ENCODE measurements at places on chromosomes 12 and 14. TPM values are rescaled to one million over a fixed set of nuclear protein-coding genes. Genes with fewer than 3 reads are reported as not detected.
A peak's percentile ranks its signal among the peaks of the same experiment; 100 is the strongest.

DNA sequence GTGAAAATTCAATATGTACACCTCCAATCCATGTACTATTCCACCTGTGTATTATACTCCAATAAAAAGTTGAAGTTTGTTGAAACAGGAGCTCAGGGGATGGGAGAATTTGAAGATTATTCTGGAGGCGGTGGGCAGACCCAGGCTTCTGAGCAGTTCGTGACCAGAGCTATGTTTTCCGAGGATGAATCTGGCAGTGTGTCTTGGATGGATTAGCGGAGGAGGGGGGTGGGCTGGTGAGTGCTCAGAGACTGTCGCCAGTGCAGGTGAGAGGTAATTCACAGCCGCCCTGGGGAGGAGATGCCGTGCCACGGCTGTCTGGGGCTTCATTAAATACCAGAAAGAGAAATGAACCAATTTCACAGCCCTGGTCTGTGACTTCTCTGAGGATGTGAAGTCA lies 283.0 kb upstream of the RTL1 start:
- H3K4me1 ChIP-seq: no peaks in the 10 kb centered on the region
- H3K27me3 ChIP-seq: no peaks in the 10 kb centered on the region
- no peak overlapping the region for H3K4me3 ChIP-seq
- no peak for DNase-seq
- H3K36me3 ChIP-seq: no peaks in the 10 kb centered on the region

Gene DBX2
- total RNA-seq: not detected

Gene CPNE6
- not detected for total RNA-seq

DNA sequence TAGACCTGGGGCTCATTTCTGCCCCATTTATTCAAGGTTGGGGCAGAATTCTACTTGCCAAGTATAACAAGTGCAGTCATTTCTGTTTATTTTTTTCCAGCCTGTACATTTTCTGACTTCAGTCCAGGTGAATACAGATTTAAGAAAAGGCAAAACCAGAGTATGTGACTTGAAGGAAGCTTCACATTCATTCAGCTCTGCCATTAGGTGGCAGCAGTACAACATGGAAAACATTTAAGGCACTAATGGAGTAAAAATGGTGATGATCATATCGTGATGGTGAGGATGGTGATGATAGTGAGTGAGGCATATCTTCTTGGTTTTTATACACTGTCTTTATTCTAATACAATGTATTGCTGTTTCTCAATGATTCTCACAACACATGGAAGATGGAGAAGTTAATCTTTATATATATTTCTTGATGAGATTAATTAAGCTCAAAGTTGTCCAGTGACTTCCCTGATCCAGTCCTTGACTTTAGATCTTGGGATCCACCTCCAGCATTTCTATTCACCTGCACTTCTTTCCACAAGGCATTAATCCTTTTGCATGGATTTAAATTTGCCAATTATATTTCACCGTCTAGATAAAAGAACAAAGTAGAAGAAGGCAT lies 176.7 kb upstream of the SEL1L start:
- no peak overlapping the region for H3K4me3 ChIP-seq
- H3K27ac ChIP-seq: no peak overlapping the region
- DNase-seq: peak; percentile 11
- no peaks in the 10 kb centered on the region for H3K27me3 ChIP-seq
- no peaks in the 10 kb centered on the region for H3K36me3 ChIP-seq

GRCh38 chr14:61438860-61439765 lies 117.7 kb downstream of the PRKCH start:
- DNase-seq: peak; percentile 34
- no peak overlapping the region for H3K27ac ChIP-seq
- H3K4me3 ChIP-seq: no peak overlapping the region
- no peaks in the 10 kb centered on the region for H3K36me3 ChIP-seq
- H3K27me3 ChIP-seq: no peaks in the 10 kb centered on the region
- no peaks in the 10 kb centered on the region for H3K4me1 ChIP-seq

Gene TNFRSF1A
- 157 TPM for total RNA-seq

Gene MUCL1
- total RNA-seq: not detected

DNA sequence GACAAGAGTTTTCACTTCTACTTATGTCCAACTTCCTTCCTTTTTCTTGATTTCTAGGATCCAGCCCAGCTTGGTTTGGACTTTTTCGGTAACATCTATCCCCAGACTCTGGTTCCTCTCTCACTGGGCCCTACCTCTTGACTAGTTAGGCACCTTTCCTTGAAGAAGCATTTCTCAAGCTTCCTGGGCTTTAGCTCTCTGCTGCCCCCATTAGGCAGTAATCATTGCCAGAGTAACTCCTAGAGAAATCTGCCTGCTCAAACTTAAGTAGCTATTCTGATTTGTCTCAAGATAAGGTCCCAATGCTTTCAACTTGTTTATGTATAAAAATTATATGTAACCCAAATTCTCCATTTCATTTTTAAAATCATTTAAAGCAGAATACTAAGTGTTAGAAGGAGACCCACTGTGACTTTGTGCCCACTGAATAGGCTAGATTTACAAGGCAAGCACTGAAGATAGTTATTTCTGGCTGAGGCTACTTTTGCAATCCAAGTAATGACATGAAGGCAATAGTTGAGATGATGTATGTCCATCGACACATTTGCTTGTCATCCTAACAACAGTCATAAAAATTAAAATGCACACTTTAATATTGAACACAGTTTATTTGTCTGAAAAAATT lies 275.0 kb upstream of the G2E3 start:
- H3K4me3 ChIP-seq: no peak overlapping the region
- H3K27ac ChIP-seq: no peak overlapping the region
- H3K36me3 ChIP-seq: no peaks in the 10 kb centered on the region
- DNase-seq: peak; percentile 68

Gene MANSC1
- 1.3 TPM for total RNA-seq

GRCh38 chr12:2963154-2963759 lies 4.1 kb downstream of the TEAD4 start:
- no peaks in the 10 kb centered on the region for H3K4me1 ChIP-seq
- no peak overlapping the region for H3K27ac ChIP-seq
- no peak overlapping the region for H3K4me3 ChIP-seq
- no peaks in the 10 kb centered on the region for H3K27me3 ChIP-seq
- DNase-seq: no peak

All from fibroblast of lung (primary cell).